ENCODE measurements at places on chromosomes 6 and 20.

DNA sequence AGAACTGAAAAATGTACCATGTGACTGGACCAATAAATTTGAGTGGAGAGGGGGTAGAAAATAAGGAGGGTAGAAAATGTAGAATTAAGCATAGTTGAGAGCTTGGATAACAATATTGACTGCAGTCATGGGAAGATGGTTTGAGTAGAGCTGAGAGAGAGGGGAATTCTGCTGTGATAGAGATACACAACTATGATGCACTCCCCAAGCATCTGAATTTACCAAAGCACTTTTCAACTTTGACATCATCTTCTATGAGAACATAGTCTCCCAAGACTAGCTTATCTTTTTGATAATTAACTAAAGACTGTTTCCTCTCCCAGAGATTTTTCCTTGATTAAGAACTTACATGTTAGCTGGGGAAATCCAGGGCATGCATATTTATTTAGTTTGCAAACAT lies 103.1 kb downstream of the TNFRSF21 start:
- DNase-seq: no peak

GRCh38 chr6:68654134-68654533 lies 19.1 kb downstream of the ADGRB3 start:
- no peak for DNase-seq

DNA sequence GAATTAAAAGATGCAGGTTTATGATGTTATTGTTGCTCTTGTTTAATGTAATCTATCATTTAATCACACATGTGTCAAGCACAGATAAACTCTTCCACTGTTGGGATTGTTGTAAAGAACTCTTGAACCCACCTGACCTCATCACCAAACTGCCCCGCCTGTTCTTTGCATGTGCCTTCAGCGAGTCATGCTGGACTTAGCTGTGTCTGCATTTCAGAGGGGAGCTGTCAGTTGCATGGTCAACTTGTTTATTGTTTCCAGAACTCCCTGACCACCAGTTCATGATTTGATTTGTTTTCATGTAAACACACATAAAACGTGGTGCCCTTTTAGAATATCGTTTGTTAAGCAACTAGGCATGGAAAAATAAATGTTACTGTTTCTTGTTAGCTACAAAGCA lies 93.6 kb downstream of the KHDC1L start:
- DNase-seq: no peak

DNA sequence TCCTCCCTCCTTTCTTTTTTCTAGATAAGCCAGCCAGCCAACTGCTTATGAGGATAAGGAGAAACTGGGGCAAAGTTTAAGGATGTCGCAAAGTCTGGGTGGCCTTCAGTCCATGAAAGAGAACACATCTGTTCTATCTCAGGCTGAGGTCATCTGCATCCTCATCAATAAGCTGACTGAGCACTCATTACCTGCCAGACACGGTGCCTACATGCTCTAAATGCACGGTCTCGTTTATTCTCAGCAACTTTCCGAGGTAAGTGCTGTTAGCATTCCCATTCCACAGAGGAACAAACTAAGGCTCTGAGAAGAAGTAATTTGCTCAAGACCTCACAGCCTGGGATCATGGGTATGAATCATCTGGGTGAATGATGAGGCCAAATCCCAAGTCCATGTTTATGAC lies 133.1 kb downstream of the BCAS1 start:
- DNase-seq: no peak

GRCh38 chr6:94955156-94955555 lies 622.2 kb upstream of the MANEA start:
- DNase-seq: peak; percentile 87

DNA sequence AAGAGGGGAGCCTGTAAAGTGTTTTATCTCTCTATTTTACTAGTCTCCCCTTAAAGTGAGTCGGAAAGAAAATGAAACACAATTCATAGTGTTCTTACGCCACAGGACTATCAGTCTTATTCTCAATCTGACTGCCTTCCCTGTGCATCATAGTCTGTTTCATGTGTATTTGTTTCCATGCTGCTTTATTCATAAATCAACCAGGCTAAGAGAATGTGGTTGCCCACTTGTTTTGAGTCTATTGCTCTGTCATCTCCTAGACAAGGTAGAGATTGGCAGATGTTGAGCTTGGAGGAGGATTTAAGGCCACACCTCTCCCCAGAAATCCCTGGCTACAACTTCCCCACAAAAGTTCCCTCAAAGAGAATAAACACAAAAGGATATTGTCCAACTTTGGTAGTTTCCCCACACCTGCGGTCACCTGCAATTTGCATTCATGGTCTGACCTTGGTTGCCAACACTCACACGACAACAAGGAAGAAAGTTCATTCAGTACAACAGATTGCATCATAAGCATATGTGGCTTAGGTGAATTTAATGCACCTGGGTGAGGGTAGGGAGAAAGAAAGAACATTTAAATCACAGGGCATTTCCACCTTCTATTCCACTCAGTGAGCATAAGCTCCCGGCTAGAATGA lies 167.1 kb upstream of the FBXL4 start:
- DNase-seq: peak; percentile 11

DNA sequence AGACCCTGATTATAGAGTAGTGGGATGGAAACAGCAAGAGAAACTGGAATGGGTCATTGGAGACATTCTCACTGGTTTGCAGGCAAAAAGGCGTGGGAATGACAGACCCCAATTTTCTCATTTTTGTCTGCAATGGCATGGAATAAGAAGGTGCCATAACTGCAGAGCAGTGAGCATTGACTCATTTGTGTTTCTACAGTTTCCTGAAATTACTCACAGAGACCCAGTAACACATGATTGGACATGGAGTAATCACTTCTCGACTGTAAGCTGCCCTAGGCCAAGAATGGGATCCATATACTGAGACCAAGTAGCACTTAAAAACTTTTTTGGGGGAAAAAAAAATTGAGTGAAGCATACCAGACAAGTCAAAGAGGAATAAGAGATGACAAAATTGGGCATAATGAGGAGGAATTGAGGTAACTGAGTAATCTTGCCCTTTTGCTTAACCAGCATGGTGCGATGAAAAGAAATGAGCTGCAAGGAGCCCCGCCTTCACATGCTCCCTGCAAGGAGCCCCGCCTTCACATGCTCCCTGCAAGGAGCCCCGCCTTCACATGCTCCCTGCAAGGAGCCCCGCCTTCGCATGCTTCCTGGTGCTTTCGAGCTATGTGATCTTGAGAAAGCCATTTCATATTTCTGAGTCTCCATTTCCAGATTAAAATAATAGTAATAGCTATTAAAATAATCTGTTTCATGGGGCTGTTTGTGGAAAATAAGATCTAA lies 44.1 kb downstream of the NHSL1 start:
- no peak for DNase-seq

DNA sequence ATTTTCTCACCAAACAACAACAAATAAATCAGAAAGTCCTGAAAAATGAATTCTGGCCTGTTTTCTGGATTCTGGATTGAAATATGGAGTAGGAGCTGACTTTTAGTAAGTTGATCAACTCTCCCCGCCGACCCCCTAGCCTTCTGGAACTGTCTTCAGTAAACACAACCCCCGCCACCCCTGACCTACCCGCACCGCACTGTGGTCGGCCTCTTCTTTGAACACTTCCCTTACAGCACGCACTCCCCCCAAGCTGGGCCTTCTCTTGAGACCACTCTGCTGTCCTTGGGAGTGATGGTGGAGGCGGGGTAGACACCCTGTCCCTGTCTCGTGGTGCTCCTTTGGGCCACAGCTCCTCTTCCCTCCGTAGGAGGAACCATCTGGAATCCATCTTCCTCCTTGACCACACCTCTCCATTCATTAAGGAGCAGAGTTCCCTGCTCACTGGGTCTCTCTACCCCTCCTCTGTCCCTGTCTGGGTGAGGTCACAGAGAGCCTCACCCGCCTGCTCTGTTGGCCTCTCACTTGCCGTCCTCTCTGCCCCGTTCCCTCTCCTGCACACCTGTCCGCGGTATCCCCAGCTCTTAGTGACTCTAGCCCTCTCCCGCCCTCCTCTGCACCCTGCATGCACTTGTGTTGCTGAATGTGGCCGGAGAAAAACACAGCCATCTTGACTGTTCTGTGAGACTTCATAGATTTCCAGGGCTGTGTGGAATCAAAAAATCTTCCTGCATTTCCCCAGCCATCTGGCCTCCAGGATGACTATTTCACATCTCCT lies 19.1 kb downstream of the SYNJ2 start:
- no peak for DNase-seq

- DNase-seq: no peak
Measured at GRCh38 chr6:167540796-167541195, 215.9 kb downstream of the TTLL2 start.

GRCh38 chr20:6606651-6607050 lies 160.8 kb upstream of the BMP2 start:
- DNase-seq: no peak

GRCh38 chr20:11716239-11716944 lies 201.3 kb upstream of the BTBD3 start:
- DNase-seq: peak; percentile 76

DNA sequence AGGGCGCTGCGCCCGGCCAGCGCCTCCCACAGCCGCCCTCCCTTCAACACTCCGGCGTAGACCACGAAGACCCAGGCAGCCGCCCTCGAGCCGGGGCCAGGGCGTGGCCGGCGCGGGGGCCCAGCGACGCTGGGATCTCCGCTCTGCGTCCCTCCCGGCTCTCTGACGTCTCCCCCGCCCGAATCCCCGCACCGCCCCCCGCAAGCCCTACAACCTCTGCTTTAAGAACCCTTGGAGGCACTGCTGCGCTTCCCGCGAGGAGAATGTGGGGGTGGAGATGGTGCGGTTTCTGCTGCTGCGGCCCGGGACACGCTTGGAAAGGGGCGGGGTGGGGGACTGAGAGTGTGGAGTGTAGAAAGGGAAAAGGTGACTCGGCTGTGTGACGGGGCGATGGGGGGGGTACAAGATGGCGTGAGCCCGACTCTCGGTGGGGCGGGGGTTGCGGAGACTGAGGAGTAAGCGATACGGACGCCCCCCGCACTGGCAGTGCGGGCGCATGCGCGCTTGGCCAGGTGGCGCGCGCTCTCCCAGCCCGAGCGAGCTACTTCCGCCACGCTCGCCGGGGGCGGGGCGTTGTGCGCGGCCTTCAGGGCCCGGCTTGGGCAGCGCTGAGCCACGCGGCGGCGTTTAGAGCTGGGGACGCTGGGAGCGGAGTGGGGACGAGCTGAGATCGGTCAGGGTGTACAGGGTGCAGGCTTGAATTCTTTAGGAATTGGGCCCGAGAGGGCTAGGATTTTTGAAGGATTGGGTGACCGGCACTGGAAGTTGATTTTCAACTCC lies at the start of gene SUPT3H:
SUPT3H (minus strand) TSS at position 381 of the 780 bp plus-strand sequence.
- DNase-seq: peak; percentile 99

DNA sequence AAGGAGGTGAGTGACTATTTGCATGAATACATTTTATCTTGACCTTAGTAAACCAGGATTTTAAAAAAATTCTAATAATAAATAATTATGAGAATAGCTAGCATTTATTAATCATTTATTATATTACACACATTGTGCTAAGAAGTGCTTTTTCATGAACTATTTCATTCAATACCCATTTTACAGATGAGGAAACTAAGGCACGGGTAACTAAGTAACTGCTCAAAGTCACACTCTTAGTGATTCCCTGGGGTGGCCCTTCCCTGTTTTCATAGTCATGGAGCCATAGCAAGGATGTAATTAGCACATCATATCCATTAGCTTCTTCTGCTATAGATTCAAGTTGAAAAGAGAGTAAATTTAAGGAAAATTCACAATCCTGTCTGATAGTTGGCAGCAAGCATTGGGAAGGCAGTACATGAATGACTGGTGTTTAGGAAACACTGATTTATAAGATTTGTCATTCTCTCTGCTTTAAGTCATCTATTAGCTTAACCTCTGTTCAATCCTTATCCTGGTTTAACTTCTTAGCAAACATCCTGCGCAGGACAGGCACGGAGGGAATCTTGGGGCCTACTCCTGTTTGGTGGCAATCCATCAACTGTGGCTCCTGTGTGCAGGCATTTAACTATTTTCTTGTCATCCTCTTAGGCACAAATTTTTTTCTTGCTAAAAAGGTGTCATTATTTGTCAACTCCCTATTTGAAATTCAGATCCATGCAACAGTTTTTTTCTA lies 68.3 kb downstream of the RIN2 start:
- DNase-seq: peak; percentile 53

- DNase-seq: no peak
Measured at GRCh38 chr6:20464041-20464440, 62.4 kb downstream of the E2F3 start.

DNA sequence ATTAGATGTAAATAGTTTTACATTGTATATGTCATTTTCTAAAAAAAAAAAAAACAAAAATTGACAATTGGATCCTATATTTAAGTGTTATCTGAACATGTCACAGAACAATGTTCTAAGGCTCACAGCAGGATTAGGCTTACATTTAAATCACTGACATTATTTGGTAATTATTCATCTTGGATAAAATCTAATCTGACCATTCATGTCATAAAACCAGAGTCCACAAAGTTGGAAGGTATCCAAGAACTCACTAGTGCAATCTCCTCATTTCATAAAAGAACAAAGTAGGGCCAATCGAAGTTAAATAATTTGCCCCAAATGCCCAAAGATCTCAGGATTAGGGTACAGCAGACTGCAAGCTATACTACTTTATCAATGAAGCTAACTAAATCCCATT lies 73.0 kb downstream of the PDSS2 start:
- no peak for DNase-seq

DNA sequence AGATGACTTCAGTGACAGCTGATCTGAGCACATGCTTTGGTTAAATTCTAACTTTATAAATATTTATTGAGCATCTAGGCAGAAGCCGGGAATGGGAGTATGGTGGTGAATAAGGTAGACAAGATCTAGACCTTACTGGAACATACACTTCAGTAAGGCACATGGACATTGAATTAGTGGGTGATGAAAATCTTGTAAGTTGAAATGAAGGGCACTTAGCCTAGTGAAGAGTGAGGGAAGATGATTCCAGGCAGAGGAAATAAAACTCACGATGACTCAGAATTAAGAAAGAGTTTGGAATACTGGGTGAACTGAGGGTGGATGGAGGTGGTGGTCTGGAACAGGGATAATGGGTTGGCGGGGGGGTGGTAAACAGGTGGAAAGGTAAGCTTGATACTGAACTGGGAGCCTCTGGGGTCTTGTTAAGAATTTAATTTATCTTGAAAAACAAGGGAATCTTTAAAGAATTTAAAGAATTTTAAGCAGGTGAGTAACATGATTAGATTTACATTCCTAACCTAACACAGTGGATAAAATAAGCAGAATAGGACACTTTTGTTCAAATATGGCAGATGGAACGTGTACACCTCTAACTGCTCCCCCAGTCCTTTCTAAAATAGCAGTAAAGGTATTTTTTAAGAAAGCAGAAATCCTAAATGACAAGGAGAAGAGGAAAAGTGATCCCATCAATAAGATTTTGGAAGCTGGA lies 75.2 kb upstream of the ARHGAP18 start:
- peak; percentile 57 for DNase-seq

GRCh38 chr6:20033697-20034407 lies 178.4 kb downstream of the MBOAT1 start:
- DNase-seq: no peak

DNA sequence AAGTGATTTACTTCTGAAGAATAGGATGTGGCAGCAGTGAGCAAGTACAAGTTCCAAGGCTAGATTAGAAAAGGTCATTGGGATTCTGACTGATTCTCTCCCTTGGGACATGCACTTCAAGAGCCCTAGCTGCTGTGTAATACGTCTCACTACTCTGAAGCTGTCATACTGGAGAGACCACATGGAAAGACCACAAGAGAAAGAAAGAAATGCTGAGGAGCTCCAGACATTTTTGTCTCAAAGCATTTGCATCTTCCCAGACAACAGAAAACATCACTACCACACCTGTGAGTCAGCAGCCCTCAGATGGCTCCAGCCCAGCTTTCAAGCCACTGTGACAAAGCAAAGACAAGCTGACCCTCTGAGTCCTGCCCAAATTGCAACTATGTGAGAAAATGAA lies 20.7 kb downstream of the TENT5A start:
- DNase-seq: no peak
